Eye (tissue), 1 donor: ENCODE measurements at places on chromosomes 16 and 17.

GRCh38 chr17:61000911-61001310 is 323.3 kb downstream of the BCAS3 start:
- peak; percentile 43 for DNase-seq

GRCh38 chr16:85856079-85856478 is 42.9 kb upstream of the IRF8 start:
- DNase-seq = no peak

DNA sequence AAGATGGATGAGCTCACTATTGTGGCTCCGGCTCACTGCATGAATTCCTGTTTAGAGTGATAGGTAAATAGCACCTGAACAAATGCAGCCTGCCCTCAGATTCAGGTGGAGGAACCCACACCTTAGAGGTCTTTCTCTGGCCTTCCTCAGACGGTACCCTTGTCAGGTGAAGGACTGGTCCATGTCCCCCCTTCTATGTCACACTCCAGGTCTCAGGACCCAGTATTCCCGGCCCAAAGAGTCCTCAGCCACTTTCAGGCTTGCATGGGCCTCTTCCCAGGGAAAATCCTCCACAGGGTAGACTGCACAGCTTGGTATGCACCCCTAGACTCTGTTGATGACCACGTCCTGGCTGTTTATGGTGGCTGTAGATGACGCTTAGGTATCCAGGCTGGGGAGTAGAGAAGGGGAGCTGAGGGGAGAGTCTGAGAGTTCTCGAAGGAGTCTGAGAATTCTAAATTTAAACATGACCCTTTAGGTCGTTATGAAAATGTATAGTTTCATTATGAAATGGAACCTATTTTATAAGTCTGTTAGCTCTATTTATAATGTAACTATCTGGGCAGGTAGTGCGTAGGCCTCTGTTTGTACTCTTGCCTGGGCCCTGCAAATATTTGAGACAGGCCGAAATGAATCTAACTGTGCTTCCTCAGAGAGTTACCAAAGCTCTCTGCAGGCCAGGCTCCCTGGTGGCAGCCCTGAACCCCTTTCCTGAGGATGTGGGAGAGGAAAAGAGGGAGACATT is 32.5 kb upstream of the CCR7 start:
- DNase-seq = no peak

- no peak for DNase-seq
Measured at GRCh38 chr16:28879261-28879840, 1.1 kb downstream of the ATP2A1 start.

DNA sequence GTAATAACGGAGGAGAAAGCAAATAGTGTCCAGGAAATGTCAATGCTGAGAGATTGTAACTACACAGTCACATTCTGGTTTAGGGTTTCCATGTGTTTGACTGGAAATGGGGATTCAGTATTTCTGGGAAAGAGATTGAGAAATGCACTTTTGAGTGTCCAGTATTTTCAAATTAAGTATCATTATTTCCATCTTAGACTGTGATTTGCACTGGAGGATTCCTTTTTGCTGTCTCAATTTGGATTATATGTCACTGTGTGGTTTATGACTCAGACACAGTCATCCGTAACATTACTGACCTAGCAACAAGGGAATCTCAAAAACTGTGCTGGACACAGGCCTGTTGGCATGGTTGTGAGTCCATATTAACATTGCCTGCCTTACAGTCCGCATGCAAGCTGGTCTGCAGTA is 681.4 kb downstream of the CDH11 start:
- DNase-seq = no peak

DNA sequence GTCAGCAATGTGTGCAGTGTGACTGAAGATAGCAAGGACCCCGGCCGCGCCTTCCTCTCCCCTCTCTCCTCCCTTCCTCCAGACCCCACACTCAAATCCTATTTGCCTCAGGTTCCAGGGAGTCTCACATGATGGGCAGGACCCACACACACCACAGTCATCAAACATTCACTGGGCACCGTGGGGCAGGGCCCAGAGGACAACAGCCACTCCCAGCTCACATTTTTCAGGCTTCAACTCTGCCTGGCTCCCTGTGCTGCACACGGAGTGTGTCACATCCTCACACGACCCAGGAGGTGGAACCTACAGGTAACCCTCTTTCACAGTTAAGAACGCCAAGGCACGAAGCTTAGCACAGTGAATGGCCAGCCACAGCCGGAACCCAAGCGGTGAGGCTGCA is 30.5 kb downstream of the PEMT start:
- no peak for DNase-seq

- no peak for DNase-seq
Measured at GRCh38 chr17:77695386-77695785, 263.1 kb upstream of the TNRC6C start.

DNA sequence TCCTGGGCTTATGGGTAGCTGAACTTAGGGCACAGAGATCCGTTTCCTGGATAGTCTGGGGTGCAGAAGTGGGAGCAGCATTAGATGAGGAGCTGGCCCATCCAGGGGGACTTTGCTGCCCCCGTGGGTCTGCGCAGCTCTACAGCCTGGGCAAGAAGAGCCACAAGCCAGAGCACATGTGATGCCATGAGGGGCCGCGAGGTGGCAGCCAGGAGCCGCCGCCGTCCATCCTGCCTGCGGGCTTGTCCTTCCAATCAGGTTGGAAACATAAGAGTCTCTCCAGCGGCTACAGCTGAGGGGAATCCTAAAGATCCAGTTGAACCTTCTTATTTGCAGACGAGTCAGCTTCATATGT is 21.9 kb downstream of the C1QTNF1 start:
- DNase-seq = peak; percentile 90

GRCh38 chr17:37219876-37220606 is 155.7 kb upstream of the C17orf78 start:
- DNase-seq = no peak

GRCh38 chr16:80968386-80969113 is 38.1 kb downstream of the CMC2 start:
- DNase-seq = no peak

- DNase-seq = no peak
Measured at GRCh38 chr16:57592591-57593003, 35.8 kb upstream of the ADGRG1 start.

GRCh38 chr16:88502776-88503280 is 49.7 kb downstream of the ZFPM1 start:
- no peak for DNase-seq

GRCh38 chr16:78703936-78704335 is 604.5 kb downstream of the WWOX start:
- no peak for DNase-seq

DNA sequence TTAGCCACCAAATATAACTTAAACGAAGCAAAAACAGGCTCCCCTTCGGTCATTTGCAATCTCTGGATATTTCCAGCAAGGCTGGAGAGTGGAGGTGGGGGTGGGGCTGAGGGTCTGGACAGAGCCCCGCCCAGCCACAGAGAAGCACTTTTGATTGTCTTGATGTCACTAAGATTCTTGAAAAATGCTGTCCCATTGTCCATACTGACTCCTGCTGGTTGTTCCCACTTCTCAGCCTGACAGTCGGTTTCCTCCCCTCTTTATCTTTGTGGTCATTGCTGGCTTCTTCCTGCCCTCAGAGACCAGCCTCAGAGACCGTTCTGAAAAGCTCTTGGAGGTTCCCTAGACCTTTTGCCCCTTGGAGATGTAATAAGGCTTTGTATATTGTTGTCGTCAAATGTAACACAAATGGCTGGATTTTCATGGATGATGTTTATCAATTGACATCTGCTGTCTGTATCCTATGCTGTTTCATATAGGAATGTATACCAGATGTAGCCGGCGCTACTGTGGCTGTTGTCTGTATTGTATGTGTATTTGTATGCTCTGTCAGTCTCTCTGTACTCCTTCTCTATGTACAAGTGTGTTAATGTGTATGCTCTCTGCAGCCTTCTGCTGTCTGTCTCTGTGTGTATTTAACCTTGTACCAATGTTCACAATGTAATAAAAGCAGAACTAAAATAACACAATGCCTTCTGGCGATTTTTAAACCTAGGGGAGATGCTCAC is 94.8 kb upstream of the DNAH9 start:
- DNase-seq = no peak

- DNase-seq = no peak
Measured at GRCh38 chr17:67534941-67535340, 157.9 kb downstream of the PITPNC1 start.

DNA sequence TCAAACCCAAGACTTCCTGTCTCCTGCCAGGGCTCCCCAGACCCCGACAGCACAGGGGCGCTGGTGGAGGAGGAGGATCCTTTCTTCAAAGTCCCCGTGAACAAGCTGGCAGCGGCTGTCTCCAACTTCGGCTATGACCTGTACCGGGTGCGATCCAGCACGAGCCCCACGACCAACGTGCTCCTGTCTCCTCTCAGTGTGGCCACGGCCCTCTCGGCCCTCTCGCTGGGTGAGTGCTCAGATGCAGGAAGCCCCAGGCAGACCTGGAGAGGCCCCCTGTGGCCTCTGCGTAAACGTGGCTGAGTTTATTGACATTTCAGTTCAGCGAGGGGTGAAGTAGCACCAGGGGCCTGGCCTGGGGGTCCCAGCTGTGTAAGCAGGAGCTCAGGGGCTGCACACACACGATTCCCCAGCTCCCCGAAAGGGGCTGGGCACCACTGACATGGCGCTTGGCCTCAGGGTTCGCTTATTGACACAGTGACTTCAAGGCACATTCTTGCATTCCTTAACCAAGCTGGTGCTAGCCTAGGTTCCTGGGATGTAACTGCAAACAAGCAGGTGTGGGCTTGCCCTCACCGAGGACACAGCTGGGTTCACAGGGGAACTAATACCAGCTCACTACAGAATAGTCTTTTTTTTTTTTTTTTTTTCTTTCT is 8.1 kb downstream of the SERPINF1 start:
- DNase-seq = peak; percentile 66

DNA sequence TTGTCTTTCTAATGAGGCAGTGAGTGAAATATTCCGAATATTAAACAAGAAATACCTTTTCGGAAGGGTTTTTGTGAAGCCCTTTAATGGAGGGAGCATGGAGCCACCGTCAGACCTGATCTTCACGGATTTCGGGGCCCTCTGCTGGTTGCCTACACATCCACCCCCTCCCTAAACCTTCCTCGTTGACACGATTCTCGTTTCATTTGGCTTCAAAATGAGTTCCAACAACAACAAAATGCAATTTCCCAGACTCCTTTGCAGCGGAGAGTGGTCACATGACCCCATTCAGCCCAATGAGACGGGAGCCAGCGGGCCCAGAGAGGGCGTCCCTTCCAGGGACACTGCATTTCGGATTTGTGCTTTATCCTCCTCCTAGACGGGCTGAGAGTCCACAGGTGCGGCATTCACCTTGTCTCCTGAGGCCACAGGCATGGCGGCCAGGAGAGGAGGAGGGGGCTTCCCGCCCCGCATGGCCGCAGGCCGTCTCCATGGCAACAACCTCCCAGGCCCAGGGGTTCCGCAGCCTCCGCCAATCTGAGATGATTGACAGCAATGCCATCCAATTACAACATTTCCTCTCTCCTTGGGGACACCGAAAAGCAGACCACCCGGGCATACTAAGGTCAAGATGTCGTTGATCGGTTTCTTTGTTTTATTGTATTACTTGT is 259.8 kb downstream of the C16orf95 start:
- no peak for DNase-seq

GRCh38 chr16:77736879-77737278 is 14.6 kb downstream of the NUDT7 start:
- DNase-seq = no peak

GRCh38 chr17:1930337-1930645 is 94.8 kb downstream of the RTN4RL1 start:
- DNase-seq = peak; percentile 90

- DNase-seq = peak; percentile 13
Measured at GRCh38 chr16:56691885-56692284, 9.6 kb downstream of the MT1X start.

DNA sequence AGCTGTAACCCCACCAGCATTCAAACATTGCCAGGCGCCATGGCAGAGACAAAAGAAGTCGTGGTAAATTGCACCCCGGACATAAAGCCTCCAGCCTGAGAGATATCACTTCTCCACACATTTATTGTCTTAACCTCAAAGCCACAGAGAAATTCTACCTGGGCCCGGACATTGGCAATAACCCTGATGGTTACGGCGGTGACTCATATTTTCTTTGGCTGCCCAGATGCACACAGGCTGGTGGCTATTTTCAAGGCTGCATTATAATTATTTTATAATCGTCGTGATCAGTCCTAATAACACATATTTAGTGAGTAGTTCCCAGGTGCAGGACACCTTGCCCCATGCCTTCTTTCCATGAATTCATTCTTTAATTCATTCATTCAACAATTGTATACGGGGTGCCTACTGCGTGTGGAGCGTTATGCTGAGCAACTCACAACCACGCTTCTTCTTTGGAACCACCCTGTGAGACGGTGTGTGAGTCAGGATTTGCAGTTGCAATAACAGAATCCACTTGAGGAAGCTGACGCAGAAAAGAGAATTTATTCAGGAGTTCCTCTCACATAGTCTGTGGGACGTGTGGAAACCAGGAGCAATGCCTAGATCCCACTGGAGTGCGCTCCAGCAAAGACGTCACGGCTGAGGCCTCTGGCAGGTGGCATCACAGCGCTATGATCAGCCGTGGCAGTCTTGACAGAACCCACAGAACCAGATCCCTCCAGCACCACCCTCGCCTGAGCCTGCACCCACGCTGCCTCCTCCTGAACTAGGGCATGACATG is 245.7 kb downstream of the FOXL1 start:
- no peak for DNase-seq

GRCh38 chr16:86212706-86213436 is 297.5 kb upstream of the FOXF1 start:
- no peak for DNase-seq

GRCh38 chr16:12917653-12918052 is 16.3 kb downstream of the SHISA9 start:
- DNase-seq = no peak

- DNase-seq = no peak
Measured at GRCh38 chr16:14193316-14193871, 122.3 kb downstream of the MRTFB start.

- DNase-seq = no peak
Measured at GRCh38 chr16:23745263-23745662, 9.6 kb upstream of the CHP2 start.

GRCh38 chr16:18959031-18959505 is 24.7 kb upstream of the TMC7 start:
- peak; percentile 57 for DNase-seq

DNA sequence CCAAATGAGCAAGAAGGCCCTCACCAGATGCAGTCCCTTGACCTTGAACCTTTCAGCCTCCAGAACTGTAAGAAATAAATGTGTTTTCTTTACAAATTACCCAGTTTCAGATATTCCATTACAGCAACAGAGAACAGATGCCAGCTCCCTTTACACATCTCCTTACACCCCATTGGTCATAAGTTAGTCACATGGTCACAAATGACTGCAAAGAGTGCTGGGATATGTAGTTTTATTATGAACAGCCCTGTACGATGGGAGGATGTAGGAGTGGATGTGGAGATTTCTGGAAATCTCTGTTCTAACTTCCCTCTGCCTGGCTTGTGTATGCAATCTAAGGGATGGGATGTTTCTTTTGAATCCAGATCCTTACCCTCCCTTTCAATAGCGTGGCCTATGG is 13.3 kb upstream of the RPL38 start:
- DNase-seq = peak; percentile 85

GRCh38 chr17:8041249-8041928 is 2.5 kb downstream of the ALOX15B start:
- peak; percentile 63 for DNase-seq

GRCh38 chr16:87207509-87207908 is 109.7 kb downstream of the C16orf95 start:
- DNase-seq = peak; percentile 65
